DMS153 (cell line): ENCODE measurements at places on chromosomes 12 and 14.

GRCh38 chr12:30448038-30448437 is 247.6 kb downstream of the IPO8 start:
- DNase-seq, result no peak

GRCh38 chr14:61893371-61893940 is 131.2 kb downstream of the SNAPC1 start:
- DNase-seq, result no peak

GRCh38 chr14:102927346-102927877 is 4.9 kb downstream of the AMN start:
- DNase-seq, result no peak

DNA sequence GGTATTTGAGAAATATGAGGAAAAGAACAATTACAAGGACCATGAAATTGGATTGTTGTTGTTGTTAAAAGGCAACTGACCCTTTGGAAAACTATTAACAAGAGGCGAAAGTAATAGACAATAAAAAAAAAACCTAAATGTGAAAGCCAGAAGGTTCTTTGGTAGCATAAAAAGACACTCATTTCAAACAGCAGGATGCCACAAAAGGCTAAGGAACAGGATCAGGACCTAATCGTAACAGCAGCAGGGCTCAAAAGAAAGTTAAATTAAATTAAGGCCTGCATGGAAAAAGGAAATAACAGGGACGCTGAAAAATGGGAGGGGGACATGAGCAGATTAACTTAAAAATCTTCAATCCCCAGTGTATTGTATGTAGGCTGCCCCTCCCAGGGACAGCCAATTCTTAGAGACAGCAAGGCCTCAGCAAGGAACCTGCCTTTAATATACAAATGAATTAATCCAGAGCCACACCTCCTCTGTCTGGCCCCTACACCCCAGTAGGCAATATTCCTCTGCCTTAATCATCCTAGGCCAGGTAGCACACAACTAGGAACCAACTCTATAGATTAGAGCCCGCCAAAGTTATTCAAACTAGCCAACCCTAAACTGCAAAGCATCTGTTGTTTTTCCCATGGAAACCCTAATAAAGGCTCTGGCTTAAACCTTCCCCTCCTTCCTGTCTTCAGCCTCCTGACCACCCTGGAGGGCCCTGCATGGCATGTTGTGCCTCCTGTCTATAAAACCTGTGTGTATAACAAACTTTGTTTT is 28.4 kb upstream of the AP4S1 start:
- no peak for DNase-seq

DNA sequence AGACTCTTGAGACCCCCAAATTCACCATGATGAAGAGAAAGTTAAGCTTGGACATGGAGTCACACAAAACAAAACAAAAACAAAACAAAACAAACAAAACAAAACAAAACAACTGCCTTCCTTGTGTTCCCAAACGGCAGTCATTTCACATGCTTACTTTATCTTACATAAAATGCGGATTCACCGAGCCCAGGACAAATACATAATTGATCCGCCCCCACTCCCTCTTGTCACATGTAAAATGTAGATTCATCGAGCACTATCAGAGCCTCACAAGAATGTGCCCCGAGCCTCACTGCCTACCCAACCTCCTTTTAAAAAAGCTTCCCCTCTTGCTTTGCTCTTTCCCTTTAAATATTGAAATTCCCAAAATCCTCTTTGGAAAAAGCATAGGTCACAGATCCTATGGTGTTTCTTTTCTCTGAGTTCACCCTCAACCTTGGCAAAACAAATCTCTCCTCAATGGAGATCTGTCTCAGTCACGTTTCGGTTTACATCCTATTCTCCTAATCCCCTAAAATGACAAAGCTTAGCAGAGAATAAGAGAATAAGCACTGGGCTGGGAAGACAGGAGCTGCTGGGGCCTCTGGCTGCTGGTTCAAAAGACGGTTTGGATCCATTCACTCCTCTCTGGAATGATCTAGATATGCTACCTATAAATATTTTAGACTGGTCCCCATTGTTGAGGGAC is 83.7 kb downstream of the NINJ2 start:
- no peak for DNase-seq

- no peak for DNase-seq
These were observed 59.2 kb downstream of the ZNF641 start for GRCh38 chr12:48291511-48291910.

DNA sequence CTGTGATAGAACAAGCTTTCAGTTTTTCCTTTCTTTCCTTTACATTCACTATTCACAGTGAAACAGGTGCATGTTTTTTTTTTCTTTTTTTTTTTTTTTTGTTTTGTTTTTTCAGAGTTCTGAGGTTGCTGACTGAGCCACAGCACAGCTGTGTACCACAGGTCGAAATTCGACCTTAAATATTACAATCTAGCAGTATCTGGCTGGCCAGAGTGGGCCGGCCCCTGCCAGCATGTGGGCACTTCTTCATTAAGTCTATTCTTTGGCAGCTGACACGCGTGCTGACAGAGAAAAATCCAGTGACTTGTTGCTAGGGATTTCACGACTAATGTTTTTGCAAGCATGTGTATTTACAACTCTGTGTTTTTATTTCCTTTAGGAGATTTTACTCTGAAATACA is 33.9 kb downstream of the FBXO33 start:
- no peak for DNase-seq

GRCh38 chr14:72716476-72716875 is 177.4 kb downstream of the DPF3 start:
- no peak for DNase-seq

DNA sequence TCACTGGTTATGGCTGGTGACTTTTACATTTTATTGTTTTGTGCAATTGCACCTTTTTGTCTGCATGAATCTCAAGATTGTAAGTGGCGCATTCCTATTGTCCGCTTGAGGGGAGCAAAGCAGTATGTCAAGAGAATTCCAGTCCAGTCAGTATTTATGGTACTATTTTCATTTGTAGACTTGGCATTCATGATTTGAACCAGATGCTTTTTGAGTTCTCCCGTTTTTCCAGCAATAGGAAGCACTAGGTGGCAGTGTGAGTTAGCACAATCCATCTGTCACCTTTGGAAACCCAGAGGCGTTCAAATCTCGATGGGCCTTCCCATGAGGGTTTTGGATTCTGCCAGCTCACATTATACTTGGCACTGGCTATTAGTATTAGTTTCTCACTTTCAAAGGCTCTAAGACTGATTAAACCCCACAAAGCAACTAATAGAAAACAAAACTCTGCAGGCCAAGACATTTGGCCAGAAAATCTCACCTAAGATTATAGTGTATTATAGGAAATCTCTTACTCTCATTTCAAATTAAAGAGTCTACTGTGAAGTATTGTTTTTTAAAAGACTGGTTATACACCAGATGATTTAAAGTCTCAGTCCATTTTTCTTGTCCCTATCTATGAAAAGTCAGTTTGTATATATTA is 2.2 kb downstream of the DACT1 start:
- DNase-seq, result peak; percentile 75

- no peak for DNase-seq
These were observed 2.3 kb downstream of the CLEC2B start for GRCh38 chr12:9866860-9867269.

- no peak for DNase-seq
These were observed 156.7 kb downstream of the NTF3 start for GRCh38 chr12:5588591-5588990.

GRCh38 chr14:50804181-50804721 is 26.7 kb downstream of the NIN start:
- no peak for DNase-seq

DNA sequence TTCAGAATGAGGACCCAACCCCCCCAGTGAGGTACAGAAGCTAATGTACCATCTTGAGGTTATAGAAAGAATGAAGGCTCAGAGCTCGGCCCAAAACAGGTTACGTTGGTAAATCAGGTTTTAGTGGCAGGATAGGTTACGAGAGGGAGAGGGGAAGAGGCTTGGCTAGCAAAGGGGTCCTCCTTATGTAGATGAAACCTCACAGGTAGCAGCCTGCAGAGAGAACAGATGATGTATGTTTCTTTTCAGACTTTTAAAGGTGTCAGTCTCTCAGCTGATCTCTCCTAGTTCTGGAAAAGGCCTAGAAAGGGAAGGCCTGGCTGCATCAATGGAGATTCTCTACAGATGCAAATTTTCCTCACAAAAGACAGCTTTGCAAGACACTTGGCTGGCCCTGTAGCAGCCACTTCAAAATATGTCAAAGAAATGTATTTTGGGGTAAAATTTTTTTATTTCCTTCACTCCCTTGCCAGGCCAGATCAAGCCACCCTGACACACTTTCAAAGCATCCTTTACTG is 71.7 kb upstream of the CPSF6 start:
- DNase-seq, result no peak

GRCh38 chr12:56160193-56160763 is 2.1 kb downstream of the MYL6 start:
- no peak for DNase-seq

DNA sequence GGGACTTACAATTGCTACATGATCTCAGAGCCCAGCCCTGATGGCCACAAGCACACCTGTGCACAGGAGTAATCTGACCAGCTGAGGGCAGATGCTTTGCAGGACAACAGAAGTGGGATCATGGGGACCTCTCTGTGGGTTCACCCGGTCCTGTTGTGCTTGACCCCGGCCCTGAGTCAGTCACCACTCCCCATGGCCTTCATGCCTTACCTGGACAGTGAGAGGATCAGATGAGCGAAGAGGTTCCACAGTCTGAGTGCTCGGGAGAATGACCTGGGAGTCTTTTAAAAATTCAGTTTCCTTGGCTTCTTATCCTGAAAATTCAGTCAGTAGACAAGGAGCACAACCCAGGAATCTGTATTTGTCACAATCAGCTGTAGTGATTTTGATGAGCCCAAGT is 88.1 kb downstream of the NTF3 start:
- no peak for DNase-seq

DNA sequence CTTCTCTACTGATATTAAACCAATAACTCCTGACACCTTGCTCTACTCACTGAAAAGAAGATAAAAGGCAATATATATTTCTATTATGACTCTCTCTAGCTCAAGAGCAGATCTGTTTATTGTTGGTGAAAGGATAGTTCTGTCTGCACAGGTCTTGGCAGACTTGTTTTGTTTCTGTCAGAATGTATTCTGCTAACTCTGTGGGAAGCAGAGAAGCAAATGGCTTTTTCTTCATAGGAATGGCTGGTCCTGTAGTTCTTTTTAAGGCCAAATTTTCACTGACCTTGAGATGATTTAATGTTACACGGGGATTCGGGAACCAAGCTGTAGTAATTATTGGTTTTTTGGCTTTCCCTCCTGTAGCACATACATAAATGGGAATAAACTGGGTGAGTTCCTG is 512.1 kb downstream of the DIO2 start:
- no peak for DNase-seq

DNA sequence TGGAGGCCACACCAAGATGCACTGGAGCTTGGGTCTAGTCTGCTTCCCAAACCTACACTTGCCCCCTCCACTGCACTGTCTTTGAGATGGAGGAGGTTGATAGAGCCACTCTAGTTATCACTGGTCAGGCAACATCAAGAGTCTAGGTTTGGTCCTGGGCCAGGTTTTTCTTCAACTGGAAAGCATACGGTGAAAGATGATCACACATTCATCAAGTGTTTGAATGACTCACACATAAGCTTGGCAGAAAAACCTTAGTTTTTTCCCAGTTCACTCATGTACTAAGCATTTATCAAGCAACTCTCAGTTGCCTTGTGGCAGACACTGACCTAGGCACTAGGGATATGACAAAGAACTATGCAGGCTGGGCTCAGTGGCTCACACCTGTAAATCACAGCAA is 84.5 kb downstream of the PLEKHG3 start:
- no peak for DNase-seq

GRCh38 chr14:85316701-85317410 is 213.1 kb upstream of the FLRT2 start:
- DNase-seq, result no peak

DNA sequence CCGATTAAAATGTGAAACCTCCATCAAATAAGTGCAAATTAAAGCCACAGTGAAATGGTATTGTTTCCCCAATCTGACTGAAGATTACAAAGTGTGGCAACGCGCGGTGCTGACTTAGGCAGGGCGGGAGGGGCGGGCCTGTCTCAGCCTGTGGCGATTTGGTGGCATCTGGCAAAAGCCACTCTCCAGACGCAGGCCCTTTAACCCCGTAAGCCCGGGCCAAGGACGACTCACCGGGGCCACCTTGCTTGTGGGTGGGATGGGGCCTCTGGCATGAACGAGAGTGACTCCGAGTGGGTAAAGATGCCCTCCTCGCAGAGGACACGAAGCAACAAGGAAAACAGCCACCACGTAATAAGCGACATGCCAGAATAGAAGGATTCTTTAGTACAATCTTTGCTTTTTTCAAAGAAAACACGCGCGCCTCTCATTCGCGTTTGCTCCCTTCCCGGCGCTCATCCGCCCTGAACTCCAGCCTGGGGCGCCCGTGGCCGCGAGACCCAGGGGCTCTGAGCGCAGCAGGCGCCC is 815 bp downstream of the DEGS2 start:
- DNase-seq, result no peak

GRCh38 chr14:69631509-69631908 is 20.1 kb downstream of the SUSD6 start:
- no peak for DNase-seq

- no peak for DNase-seq
These were observed 24.3 kb downstream of the NCKAP5L start for GRCh38 chr12:49803693-49804450.

GRCh38 chr14:69270795-69271708 is 11.1 kb downstream of the GALNT16 start:
- no peak for DNase-seq

DNA sequence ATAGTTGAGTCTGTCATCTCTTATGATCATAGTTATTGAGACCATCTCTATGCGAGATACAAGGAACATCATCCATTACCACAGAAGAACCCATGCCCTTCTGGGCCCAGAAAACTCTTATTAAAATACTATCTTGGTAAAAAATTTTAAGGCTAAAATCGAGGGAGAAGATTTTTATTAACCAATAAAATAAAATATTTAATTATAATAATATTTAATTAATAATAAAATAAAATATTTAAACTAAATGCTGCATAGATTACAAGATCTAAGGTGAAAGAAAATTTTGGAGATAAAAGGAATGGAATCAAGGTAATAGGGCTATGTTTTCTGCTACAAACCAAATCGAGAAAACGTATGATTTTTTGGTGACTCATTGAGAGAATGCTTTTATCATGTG is 540.2 kb downstream of the KCNH5 start:
- no peak for DNase-seq

GRCh38 chr14:48435221-48435620 is 759.8 kb upstream of the MDGA2 start:
- no peak for DNase-seq

- DNase-seq, result no peak
These were observed 9.5 kb upstream of the TINF2 start for GRCh38 chr14:24251880-24252288.

GRCh38 chr12:31702047-31702446 is 26.8 kb downstream of the AMN1 start:
- no peak for DNase-seq

- DNase-seq, result no peak
These were observed 15.3 kb downstream of the CCDC88C start for GRCh38 chr14:91402348-91402747.

- DNase-seq, result no peak
These were observed 196 bp upstream of the MYH6 start for GRCh38 chr14:23408307-23408630.
